ENCODE measurements at places on chromosomes 6 and 20.
A peak's percentile ranks its signal among the peaks of the same experiment; 100 is the strongest.

DNA sequence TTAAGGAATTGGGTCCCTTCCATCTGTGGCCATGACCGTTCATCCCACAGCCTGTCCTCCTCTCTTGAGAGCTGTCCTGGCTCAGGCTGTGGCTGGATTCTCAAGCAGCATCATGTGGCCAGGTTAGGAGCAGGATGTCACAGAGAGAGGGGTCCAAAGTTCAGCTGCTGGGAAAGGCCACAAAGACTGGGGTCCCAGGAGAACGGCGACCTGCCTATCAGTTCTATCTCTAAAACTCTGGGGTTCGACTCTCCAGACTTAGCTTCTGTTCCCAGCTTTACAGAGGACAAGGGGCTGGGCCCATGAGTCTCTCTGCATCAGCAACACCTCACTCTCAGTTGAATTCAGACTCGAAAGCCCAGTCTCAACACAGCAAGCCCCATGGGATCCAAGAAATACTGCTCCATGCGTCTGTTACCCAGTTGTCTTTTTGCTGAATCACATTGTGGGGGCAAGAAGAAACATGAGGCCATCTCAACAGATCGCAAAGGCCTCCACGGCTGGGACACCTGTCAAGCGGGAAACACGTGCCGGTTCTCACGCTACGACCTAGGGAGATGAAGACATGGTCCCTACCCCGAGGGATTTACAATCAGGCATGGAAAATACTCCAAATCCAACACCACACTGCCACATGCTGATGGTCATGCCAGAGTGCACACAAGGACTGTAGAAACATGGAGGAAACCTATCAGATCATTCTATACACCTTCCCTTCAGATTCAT, 95.4 kb downstream of the SLC22A23 start:
- no peak for DNase-seq

DNA sequence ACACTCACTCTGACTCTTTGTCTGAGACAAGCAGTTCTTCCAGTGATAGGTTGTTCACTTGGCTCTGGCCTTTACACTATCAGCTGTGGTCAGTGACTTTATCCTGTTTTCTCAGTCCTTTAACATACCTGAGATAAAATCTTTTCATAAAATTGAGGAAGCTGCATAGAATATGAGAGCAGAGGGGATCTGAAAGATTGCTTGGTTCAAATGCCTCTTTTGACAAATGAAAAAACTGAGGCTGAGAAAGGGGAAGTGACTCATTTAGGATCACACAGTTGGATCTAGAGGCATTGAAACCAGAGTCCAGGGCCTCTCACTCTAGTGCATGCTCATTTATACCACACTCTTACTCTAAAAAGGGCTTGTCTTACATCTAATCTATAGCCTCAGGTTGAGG, 277.0 kb upstream of the TBX18 start:
- DNase-seq: no peak

GRCh38 chr6:163745536-163746400, 331.2 kb downstream of the QKI start:
- DNase-seq: no peak

DNA sequence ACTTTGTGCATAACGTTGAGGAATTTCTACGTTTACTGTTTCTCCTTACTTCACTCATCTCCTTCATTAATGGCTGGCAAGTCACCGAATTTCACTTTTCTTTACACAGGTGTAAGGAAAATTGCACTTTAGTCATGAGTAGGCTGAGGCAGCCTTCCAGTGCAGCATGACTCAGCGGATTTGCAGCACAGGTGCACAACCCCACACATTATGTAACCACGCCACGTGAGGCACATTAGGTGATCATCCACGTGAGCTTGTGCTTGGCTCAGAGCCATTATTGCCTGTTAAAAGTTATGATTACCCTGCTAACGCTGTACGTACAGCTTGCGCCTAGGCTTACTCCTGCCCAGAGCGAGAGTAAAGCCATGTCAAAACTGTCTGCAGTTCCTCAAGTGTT, 158.8 kb downstream of the NKAIN2 start:
- no peak for DNase-seq

DNA sequence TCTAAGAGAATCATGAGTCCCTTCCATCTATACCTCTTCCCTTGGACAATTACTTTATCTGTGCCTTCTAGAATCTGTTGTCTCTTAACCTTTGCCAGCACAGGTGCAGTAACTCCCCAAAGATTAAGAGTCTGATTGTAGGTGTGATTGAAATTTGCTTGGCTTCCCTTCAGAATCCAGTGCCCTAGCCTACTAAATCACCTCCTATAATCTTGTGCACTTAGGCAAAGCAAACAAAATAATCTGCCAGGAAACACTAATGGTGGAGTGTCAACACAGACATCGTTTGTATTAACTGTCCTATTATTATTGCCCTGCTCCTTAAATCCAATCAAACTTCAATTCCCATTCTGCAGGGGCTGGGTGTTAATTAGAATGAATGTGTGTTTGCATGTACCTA, 28.0 kb downstream of the ID4 start:
- no peak for DNase-seq

GRCh38 chr20:60262967-60263603, 304.9 kb downstream of the CDH26 start:
- DNase-seq: peak; percentile 76

DNA sequence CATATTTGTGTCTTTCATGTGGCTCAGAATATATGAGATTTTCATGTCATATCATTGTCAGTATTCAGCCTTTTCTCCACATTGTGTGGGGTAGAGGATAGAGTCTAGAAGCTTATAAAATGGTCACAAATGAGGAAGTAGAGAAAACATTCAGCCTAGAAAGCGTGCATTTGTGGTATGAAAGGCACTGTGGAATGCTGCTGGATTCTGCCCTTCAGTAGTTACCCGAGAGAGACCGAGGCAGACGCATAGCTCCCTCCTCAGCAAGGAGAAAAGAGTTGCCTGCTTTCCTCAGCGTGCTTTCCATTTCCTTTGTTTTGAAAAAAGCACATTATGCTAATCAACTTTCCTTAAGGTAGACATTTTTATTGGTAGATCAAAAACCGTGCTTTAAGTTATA, 28.7 kb downstream of the MYB start:
- peak; percentile 62 for DNase-seq

- DNase-seq: no peak
These were observed 396.2 kb downstream of the CD83 start for GRCh38 chr6:14513496-14514393.

DNA sequence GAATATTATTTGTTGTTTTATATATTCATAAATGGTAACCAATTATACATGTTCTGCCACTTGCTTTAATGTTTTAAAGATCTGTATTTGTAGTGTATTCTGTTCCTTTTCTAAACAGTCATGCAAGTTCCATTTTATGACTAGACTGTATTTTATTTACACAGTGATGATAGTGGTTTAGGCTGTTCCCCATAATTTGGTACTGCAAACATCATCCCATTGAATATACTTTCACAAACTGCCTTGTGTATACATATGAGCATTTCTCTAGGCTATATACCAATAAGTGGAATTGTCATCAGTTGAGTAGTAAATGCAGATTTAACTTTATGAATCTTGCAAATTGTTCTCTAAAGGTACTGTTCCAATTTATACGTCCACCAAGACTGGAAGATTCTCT, 738.0 kb downstream of the EPHA7 start:
- no peak for DNase-seq

GRCh38 chr6:55176958-55177357, 2.6 kb downstream of the HCRTR2 start:
- no peak for DNase-seq

DNA sequence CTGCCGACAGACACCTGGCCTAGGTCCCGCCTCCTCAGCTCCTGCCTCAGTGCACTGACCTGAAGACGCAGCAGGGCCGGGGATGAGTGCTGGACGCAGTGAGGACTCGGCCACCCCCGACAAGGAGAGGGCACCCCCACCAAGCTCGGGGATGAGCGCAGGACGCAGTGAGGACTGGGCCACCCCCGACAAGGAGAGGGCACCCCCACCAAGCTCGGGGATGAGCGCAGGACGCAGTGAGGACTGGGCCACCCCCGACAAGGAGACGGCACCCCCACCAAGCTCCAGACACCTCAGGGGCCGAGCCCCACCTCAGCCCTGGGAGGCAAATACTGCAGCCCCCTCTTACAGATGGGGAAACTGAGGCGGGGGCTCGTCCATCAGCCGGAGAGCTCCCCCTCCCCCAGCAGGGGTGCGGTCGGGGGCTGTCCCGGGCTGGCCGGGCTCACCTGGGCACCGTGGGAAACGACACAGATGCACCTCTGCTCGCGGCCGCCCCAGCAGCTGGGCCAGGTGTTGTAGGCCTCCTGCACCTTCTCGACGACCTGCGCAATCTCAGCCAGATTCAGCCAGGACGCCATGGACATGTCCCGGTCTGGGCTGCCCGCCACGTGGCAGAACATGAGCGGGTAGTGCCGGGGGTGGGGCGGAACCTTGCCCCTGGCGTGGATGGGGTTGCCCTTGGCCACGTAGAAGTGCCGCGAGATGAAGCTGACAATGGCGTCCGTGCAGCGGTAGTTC, 7.5 kb downstream of the HELZ2 start:
- no peak for DNase-seq

DNA sequence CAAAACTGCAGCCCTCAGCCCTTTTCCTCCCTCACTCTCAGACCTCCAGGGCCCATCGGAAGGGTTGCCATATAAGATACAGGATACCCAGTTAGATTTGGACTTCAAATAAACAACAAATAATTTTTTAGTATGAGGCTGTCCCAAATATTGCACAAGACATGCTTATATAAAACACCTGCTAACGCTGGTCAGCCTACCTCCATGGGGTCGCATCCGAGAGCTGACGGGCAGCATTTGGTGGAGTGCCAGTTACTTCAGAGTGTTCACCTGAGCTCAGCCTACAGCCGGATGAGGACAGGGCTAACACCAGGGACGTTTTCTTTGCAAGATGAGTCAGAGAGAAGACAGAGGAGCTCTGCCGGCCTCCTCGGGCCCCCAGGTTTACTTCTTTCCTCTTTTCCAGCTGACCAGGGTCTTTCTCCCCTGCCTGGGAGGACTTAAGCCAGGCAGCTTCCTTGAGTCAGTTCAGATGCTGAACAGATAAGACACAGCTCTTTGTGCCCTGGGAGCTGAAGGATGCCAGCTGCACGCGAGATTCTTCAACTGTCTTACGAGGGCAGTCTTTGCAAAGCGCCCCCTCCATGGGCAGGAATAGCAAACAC, 141.2 kb upstream of the KCNG1 start:
- DNase-seq: no peak

DNA sequence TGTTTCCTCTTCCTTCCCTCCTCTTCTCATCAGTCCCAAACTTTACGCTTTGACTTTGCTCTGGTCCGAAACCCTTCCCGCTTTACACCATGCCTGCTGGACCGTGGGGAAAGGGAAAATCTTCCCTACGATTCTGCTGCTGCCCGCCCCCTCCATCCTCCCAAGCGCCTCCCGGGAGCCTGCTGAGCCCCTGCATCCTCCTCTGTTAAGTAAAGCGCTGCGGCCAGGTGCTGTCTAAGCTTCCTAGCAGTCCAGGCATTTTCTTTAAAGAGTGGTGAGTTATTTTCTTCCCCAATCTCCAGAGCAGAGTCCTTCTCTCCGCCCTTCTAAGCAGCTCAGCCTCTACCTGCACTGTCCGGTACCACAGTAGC, 376.3 kb downstream of the RNGTT start:
- DNase-seq: no peak

- no peak for DNase-seq
These were observed 96.3 kb downstream of the PREX1 start for GRCh38 chr20:48731536-48731935.

DNA sequence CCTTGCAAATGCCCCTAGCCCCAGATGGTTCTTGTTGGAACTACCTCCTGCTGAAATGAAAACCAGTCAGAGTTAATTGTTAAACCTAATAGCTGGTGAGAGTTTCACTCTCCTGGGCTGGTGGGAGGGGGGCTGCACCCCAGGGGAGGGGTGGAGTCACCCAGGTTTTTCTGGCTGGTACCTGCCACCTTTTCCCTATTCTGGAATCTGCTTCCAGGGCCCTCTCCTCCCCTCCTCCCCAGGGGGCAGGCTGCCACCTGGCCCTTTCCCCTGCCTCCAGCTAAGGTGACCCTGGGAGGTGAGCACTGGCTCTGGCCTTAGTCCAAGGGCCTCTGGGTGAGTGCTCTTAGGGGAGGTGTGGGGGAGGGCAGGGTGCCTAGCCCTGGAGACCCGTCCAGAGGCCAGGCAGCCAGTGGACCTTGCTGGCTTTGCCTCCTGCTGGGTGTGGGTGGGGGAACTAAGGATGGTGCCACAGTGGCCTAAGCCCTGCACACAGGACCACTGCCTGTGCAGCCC, 48.8 kb upstream of the EPB41L1 start:
- DNase-seq: no peak

GRCh38 chr20:46332373-46333160, 24.3 kb upstream of the CDH22 start:
- no peak for DNase-seq

DNA sequence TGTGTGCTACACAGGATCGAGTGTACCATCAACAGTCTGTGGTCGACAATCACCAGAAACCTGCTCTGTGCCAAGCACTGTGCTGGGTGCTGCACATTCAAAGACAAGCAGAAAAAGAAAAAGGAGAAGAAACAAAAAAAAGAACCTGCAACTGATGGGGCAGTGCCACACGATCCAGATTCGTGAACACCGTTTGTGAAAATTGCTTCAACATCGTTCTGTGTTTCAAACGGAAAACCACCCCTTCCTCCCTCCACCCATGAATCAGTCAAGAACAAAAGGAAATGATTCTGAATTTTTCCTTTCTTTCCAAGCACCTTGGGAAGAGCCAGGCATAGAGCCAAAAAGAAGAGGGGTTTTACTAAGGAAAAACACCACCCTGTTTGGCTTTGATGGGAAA, 129.2 kb upstream of the ARID1B start:
- no peak for DNase-seq

GRCh38 chr20:25246182-25246999, 1.5 kb upstream of the PYGB start:
- no peak for DNase-seq

DNA sequence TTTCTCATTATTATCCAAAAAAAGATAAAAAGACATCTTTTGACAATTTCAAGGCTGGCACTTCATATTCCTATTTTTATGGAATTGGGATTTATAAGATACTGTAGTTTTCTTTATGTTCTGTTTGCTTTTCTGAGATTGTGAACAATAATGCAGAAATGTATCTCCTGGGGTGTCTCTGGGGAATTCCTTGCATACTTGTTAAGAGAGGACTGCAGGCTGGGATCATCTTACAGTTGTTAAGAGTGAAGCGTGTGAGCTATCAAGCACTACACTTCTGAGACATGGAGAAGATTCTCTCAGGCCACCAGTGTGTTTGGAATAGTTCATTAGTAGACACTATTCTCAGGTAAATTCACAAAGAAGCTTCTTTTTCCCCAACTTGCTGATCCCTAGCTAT, 963.3 kb upstream of the GJE1 start:
- no peak for DNase-seq

Data from suppressor macrophage (primary cell).